Ovary (tissue), 10 donors: ENCODE measurements at places on chromosomes 3 and 15.
A peak's percentile ranks its signal among the peaks of the same experiment; 100 is the strongest.

- DNase-seq, result no peak
Measured at GRCh38 chr3:18946524-18946923, 201.8 kb upstream of the KCNH8 start.

- DNase-seq, result no peak
Measured at GRCh38 chr3:12549971-12550760, 4.9 kb upstream of the MKRN2OS start.

DNA sequence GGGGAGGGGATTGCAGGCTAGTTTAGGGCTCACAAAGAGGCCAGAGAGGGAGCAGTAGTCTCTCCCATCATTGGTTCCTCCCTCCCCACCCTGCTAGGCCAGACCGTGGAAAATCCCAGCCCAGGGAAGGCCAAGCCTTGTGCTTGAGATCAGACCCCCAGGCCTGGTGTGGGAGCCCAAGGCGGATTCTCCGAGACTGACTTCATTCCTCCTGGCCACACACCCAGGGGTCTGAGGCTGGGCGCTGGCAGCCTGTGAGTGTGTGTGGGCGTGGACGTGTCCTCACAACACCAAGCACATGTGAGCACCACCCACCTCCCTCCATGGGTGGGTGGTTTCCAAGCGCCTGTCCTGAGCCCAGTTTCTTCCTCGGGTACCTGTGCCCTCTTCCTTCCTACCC lies 4.1 kb downstream of the LOXL1 start:
- DNase-seq, result no peak

- peak; percentile 34 for DNase-seq
Measured at GRCh38 chr3:129278966-129279906, 566 bp downstream of the HMCES start.

DNA sequence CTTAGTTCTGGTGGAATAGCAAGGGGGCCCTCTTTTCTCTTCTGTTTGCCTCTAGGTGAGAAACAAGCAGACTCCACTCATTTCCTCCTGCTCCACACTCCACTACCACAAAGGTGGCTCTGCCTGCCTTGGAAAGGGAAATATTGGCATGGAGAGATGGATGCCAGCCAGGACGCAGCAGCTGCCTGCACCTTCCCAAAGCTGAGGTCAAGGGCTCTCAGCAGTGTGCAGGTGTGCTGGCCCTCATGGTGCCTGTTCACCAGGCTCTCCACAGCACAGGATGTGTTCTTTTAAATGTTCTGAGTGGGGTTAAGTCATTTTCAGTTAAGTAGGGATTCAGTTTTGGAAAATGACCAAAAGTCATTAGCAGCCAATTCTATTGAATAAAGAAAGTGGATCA lies 211.2 kb upstream of the STRIT1 start:
- no peak for DNase-seq

- no peak for DNase-seq
Measured at GRCh38 chr3:39705351-39705900, 104.0 kb upstream of the MYRIP start.

- DNase-seq, result no peak
Measured at GRCh38 chr15:46552316-46552715, 917.5 kb downstream of the SQOR start.

GRCh38 chr3:161265916-161266571 lies 44.9 kb downstream of the NMD3 start:
- no peak for DNase-seq

DNA sequence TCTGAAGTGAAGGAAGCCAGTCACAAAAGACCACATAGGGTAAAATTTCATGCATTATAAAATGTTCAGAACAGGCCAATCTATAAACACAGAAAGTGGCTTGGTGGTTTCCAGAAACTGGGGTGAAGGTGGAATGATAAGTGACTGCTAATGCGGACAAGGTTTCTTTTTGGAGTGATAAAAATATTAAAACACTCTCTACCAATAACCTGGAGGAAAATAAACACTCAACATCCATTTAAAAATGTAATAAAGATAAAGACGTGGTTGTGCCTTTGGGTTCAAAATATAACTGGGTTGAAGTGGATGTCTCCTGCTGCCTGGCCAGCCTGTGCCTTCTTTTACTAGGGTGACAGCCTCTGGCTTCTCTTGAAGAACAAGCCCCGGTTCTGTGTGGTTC lies 70.9 kb upstream of the GCNT3 start:
- DNase-seq, result no peak

- DNase-seq, result no peak
Measured at GRCh38 chr3:155772801-155773200, 27.9 kb upstream of the PLCH1 start.

GRCh38 chr3:16529264-16529663 lies 15.8 kb upstream of the RFTN1 start:
- DNase-seq, result no peak

- no peak for DNase-seq
Measured at GRCh38 chr15:78175330-78175729, 26.2 kb downstream of the IDH3A start.

- no peak for DNase-seq
Measured at GRCh38 chr3:112381673-112382542, 49.0 kb downstream of the CD200 start.

- DNase-seq, result no peak
Measured at GRCh38 chr3:126544596-126545281, 14.0 kb downstream of the C3orf22 start.

DNA sequence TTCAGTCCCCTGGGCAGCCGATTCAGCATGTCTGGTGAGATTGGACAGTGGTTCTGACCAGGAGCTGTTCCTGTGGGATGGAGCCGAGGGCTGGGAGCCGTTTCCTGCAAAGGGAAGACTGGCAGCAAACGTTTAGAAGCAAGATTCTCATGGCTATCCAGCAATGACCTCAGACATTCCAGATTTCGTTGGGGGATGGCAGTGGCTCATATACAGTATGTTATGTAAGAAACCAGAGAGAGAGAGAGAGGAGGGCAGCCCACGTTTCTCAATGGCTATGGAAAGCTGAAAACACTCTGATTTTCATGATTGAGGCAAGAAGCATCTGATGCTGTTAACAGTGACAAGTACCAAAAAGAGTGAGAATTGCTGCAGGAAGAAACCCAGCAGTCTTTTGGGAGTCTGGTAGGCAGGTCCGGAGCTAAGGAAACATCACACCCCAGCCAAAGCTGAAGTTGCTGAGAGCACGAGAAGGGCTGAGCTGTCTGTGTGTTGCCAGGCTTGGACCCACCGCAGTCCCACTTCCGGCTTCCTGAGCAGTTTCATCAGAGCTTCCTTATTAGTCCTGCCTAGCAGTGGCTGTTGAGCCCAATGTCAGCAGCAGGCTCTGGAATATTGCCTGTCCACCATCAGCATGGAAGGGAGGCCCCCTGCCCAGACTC lies 25.6 kb upstream of the VPS8 start:
- peak; percentile 42 for DNase-seq

GRCh38 chr3:121690777-121691405 lies 30.2 kb upstream of the HCLS1 start:
- DNase-seq, result no peak

DNA sequence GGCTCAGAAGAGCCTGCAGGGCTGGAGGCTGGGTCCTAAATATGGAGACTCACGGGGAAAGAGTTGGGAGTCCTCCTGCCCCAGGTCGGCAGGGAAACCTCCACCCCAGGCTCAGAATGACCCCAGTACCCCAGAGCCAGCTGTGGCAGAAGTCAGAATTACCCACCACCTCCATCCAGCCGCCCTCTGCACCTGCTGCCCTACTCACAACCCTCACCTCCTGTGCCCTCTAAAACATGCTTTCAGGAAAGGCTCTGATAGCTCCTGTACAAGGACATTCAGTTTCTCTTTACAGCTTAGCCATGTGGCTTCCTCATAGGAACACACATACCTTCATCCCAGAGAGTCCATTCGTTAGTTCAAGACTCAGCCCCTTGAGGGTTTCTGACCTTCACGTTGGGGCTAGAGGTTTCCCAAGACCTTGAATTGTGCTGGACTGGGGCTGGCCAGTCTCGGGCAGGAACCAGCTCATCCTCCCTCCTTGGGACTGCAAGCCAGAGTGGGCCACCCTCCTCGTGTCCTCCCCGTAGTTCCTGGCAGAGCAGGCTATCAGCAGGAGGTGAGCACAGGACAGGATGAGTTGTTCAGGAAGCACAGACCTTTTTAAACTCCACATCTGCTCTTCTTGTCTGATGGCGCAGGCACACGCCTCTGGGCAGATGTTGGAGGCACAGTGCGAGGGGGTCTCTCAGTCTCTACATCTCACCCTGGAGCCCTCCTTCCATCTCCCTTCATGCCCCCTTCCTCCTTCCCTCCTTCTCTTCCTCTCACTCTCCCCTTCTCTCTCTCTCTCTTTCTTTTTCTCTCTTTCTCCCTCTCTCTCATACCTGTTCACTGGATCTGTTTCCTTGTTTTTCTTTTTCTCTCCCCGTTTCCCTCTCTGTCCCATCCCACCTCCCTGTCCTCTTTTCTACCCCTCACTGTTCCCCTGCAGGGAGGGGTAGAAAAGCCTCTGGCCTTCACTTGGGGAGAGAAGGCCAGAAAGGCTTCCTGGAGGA lies 55.9 kb upstream of the NR2C2 start:
- no peak for DNase-seq

DNA sequence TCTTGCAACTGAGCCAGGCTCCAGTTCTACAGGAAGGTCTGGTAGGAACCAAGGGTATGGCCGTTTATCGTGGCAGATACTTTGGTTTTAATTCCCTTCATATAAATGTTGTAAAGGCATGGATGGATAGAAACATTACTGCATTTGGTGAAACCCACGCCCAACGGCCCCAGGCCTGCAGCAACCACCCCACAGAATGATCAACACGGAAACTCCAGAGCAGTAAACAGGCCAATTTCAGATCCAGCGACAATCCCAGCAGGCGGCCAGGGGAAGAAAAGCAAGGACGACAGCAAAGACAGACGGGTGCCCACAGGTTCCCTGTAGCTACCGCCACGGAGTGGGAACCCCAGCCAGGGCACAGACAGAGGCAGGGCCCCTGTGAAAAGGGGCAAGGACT lies 32.6 kb upstream of the PCSK6 start:
- no peak for DNase-seq

DNA sequence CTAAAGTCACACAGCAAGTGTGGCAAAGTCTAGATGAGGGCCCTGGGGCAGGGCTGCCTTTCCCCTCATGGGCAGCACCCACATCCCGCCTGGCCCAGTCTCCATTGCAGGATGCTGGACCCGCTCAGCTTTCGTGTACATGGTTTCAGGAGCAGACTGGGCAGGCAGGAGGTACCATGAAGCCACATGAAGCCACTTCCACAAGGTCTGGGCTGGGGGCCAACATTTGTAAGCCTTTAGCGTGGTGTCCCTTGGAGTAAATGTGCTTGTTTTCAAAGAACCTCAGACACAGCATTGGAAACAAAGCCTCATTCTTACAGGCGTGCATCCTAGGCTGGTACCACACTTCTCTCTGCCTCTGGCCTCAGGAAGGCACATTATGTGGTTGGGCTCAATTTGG lies 34.5 kb downstream of the UMPS start:
- no peak for DNase-seq

GRCh38 chr15:31207246-31207645 lies 105.7 kb upstream of the TRPM1 start:
- no peak for DNase-seq

DNA sequence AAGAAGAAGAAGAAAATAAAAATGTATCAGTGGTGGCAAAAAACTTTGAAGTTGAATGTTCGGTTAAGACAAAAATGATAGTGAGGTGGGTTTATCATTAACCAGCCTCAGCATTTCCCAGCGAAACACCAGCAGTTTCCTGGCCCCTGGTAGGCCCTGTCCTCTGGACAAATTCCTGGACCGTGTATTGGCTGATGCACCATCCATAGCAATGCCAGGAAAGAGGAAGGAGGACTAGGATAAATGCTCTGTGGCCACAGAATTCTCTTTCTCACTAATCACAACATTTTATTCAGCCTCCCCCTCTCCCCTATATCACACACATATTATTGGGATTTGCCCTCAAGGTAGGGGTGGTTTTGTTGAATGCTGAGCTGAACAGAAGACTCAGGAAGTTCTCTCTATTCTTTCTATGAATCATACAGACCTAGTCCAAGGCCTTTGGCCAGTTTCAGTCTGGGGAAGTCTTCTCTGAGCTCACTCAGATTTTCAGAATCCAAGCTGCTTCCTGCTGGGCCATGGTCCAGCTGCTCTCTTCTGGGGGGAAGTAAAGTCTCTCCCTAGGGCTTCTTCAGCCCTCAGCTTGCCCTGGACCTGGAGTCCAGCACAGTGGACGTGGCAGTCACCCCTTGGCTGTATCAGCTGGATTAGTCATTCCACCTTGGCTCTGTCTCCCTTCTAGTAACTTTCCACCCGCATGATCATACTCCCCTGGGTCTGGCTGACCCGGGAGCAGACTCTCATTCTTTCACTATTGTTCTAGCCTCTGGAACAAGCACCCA lies 27.6 kb downstream of the SLC28A1 start:
- DNase-seq, result peak; percentile 87
